Muscle of back (tissue), 13 donors: ENCODE measurements at places on chromosomes 7 and 10. TPM values are rescaled to one million over a fixed set of nuclear protein-coding genes. Genes with fewer than 3 reads are reported as not detected.

The HABP2 gene
- polyA plus RNA-seq = not detected

DNA sequence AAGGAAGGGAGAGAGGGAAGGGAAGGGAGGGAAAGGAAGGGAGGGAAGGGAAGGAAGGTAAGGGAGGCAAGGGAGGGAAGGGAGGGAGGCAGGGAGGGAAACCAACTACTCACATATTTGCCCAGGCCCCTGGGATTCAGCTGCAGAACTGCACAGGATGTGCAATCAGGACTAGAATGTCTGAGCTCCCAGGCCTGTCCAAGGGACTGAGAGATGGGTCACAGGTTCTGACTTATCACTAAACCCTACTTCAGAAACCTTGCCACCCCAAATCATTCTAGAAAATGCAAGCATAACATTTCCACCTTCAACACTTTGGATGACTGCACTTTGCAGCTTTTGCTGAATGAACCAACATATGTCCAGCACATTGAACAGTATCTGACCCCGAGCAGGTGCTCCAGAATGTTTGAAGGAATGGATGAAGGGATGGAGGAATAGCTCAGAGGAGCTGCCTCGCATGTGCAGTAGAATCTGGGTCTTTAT, 245.3 kb downstream of the KCNMA1 start:
- peak; percentile 52 for DNase-seq

DNA sequence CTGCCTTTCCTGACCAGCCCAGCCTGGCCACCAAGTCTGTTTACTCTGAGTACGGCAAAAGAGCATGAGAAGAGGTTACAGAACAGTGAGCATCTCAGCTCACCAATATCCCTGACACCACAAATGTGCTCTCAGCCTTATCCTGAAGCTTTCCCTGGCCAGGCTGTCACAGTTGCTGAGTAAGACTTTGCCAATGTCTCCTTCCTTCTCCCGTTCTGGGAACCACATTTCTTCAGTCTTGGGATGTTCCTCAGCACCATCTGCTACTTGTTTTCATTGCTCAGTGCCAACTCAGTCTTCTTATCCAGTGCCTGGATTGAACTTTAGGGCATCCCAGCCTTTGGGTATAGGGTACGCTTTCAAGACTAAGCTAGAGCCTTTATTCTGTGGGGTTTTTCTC, 7.1 kb upstream of the KCNIP2 start:
- DNase-seq = no peak

The HOXA2 gene
- polyA plus RNA-seq = 7.4 TPM

The LRIT1 gene
- not detected for polyA plus RNA-seq

GRCh38 chr7:138396251-138397070, 63.6 kb upstream of the TRIM24 start:
- no peak for DNase-seq

The FAM25C gene
- polyA plus RNA-seq = not detected

DNA sequence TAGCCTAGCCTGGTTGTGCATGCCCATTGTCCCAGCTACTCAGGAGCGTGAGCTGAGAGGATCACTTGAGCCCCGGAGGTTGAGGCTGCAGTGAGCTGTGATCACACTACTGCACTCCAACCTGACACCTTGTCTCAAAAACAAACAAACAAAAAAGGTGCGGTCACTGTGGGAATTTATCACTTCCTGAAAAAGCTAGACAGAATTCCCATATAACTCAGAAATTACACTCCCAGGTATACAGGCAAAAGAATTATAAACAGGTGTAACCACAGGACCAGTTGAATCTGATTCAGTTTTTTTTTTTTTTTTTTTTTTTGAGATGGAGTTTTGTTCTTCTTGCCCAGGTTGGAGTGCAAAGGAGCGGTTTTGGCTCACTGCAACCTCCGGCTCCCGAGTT, 3.2 kb upstream of the OGDH start:
- no peak for DNase-seq

The MNX1 gene
- not detected for polyA plus RNA-seq

DNA sequence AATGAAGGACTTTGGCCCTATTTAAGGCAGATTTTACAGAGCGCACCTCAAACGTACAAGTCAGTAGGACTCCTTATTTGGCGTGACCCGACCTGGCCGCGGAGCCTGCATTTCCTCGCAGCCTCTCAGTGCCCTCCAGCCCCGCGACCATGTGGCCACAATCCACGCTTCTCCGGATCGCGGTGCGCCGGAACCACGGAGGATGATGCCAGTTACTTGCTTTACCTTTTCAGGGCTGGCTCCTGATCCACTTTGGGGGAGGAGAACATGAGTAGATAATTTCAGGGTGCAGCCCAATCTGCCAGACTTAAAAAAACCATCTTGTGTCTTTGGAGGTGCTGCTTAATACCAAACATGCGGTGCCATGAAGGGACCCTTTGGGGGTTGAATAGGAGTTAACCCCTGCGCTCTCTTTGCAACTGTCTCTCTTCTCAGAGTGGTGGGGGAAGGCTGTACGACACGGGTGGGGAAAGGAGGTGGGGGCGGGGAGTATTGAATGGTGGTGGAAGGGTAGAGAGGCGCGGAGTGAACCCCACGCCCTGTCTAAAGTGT, 1.5 kb downstream of the FRAT1 start:
- no peak for DNase-seq

The SH2D4B gene
- 0.14 TPM for polyA plus RNA-seq

The OR2A5 gene
- not detected for polyA plus RNA-seq

- DNase-seq = no peak
Measured at GRCh38 chr7:77242554-77242953, 42.9 kb upstream of the FGL2 start.

The HTR5A gene
- not detected for polyA plus RNA-seq

DNA sequence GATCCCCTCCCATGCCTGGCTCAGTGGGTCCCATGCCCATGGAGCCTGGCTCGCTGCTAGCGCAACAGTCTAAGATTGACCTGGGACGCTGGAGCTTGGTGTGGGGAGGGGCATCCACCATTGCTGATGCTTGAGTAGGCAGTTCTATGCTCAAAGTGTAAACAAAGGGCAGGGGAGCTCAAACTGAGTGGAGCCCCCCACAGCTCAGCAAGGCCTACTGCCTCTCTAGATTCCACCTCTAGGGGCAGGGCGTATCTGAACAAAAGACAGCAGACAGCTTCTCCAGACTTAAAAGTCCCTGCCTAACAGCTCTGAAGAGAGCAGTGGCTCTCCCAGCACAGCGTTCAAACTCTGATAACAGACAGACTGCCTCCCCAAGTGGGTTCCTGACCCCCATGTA, 31.2 kb upstream of the FFAR4 start:
- no peak for DNase-seq

The GOLGA7B gene
- polyA plus RNA-seq = 0.50 TPM

GRCh38 chr7:1854866-1855724, 185.0 kb downstream of the ELFN1 start:
- peak; percentile 10 for DNase-seq

DNA sequence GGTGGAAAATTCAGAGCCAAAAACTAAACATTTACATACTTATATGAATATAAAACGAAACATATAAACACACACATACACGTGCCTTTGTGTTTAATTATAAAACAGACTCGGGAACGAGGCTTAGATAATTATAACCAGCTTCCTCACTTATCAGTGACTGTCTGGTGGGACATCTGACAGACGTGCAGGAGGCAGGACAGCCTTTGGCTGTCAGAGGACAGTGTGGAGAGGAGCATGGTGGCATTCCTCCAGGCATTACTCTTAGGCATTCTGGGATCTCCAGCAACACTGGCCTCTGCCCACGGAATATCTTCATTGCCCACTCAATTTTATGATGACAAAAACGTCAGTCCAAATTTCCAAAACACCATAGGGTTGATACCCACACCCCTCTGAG, 262.2 kb upstream of the NFE2L3 start:
- DNase-seq = no peak

DNA sequence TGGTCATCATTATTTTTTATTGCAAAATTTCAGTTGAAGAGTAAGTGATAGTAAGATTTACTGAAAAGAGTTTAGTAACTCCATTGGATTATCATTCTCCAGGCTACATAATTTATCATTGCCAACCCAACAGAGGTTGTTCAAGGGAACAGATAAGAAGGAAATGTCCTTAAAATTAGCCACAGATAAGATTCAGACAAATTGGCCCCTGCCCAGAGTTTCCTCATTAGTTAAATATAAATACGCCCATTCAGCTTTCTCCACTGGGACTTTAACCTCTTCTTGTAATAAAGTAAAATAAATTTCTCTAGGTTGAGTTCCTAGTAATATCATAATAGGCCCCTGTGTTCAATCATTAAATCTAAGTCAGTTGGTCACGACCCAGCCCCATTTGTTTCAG, 27.7 kb upstream of the PHYHIPL start:
- no peak for DNase-seq

DNA sequence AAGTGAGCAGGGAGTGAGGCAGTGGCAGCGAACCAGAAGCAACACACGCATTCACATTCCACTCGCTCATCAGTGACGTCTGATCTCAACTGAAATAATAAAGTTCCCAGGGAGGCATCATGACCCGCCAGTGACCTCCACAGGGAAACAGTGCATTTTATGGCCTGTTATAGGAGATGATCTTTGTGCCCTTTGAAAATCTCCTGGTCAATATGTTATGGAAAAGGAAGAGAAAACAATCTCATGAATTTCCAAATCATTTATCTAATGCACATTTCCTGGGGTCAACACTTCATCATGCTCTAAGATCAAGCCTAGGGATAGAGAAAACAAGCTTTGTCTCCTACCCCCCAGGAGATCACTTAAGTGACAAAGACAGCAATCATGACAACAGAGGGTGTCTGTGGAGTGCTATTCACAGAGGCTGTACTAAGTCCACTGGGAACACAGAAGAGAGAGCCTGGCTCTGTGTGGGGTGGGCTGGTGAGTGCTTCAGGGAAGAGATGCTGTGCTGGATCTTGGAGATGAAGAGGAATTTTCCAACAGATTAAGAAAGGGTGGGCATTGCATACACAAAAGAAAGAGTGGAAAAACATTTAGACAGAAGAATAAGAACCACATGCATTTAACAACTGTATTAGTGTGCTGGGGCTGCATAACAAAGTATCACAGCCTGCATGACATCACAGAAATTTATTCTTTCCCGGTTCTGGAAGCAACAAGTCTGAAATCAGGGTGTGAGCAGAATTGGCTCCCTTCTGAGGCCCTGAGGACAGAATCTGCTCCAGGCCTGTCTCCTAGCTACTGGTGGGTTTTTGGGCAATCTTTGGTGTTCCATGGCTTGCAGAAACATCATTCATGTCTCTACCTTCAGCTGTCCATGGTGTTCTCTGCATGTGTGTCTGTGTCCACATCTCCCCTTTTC, 613.9 kb upstream of the IGFBP3 start:
- no peak for DNase-seq

DNA sequence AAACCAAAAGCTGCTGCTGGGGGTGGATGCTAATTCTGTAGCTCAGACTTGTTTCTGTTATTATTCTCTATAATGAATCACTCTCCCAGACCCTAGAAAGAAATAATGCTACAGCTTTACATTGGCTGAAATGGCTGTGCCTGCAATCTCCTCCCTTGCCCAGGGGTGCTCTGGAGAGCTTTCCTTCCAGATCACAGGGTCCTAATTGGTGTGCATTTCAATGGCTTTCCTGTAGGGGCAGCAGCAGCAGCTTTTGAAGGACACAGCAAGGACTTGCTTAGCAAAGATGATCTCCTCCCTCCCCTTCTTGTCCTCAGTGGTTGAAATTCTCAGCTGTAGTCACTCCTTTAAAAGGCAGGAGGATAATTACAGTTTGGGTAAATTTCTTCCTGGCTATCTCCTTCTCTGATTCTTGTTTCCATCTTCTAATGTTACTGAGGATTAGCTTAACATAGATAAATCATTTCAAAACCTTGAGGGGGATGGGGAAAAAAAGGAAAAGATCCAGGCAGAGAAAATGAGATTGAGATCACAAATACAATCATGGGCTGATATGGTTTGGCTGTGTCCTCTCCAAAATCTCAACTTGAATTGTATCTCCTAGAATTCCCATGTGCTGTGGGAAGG, 120.2 kb upstream of the CTTNBP2 start:
- DNase-seq = no peak

GRCh38 chr7:121466455-121466854, 70.3 kb upstream of the FAM3C start:
- DNase-seq = no peak

DNA sequence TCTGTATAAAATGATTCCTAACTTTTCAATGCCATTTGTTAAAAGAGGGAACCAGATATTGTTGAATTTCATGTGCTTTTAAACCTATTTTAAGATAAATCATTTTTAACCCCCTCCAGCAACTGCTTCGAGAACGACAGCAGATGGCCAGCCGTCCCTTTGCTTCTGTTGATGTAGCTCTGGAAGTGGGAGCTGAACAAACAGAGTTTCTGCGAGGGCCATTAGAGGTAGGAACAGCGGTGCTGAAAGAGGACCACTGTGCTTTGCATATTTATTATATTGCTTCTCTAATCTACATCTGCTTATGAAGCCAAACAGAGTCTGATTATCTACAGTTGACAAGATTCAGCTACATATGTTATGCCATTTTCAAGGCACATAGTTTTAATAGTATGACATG, 545.9 kb downstream of the GFRA1 start:
- DNase-seq = no peak
